Stimulated activated CD8-positive, alpha-beta memory T cell treated with anti-CD3 and anti-CD28 coated beads, Interleukin-4, amount 100 ng/mL, for 48 hours (primary cell): ENCODE measurements at places on chromosomes 1 and 21.
A peak's percentile ranks its signal among the peaks of the same experiment; 100 is the strongest.

DNA sequence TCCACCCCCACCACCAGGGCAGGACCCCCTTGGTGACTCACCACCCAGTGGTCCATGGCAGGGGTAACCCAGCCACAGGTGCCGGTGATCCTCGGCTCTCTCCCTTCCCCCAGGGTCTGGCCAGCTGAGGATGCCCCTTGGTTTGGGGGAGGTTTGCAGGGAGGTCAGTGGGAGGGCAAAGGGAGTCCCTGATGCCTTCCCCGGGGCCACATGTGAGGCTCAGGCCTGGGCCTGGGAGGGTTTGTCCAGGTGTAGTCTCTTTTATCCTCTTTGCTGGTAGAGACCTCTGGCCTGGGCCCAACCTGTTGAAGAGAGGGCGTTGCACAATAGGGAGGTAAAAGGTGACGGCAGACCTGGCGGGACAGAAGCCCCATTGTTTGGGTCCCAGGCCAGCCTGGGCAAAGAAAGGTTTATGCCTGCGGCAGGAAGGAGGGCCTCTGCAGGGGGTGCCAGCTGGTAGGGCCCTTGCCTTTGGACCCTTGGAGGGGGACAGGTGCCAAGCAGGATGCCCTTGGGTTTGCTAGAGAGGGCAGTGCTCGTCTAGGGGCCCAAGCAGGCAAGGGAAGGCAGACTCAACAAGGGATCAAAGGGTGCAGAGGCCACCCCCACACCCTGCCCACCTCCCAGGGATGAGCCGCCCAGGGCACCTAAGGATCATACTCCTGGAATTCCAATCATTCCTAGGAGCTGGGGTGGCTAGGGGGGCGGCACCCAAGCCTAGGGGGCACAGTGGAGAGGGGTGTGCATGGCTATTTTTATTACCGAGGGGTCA, 760 bp upstream of the TINAGL1 start:
- peak; percentile 21 for DNase-seq

DNA sequence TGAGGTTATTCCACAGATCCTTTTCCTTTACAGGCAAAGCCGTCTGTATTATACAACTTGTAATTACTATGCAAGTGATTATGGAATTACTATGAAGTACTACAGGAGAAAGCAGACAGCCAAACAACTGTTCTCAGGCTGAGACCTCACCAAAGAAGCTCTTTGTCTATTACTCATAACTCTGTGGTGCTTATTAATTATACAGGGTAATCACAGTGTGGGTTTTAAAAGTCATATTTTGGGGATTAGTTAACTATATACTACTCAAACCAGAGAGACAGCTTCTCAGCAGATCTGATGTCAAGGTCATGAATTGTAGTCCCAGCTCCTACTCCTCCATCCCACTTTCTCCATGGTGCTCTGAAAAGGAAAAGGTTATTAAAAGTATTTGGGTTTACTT, 49.6 kb downstream of the CTTNBP2NL start:
- no peak for DNase-seq

DNA sequence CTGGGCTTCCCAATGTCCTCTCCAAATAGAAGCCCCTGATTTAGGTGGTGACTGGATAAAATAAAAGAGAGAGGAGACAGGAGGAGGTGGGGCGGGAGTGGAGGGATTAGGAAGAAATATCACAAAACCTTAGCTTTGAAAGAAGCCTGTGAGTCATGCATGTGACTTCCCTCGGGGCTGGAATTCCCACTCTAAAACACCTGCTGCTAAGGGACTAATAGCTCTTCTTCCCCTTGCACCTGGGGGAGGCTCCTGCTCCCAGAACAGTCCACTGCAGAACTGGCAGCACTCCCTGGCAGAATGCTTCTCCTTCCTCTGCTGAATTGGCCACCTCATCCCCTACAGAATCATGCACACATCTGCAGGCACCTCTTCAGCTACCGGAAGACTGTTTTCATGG, 207.2 kb downstream of the ATG4C start:
- DNase-seq: no peak

- DNase-seq: no peak
These were observed 184.8 kb upstream of the VAMP3 start for GRCh38 chr1:7586031-7586941.

DNA sequence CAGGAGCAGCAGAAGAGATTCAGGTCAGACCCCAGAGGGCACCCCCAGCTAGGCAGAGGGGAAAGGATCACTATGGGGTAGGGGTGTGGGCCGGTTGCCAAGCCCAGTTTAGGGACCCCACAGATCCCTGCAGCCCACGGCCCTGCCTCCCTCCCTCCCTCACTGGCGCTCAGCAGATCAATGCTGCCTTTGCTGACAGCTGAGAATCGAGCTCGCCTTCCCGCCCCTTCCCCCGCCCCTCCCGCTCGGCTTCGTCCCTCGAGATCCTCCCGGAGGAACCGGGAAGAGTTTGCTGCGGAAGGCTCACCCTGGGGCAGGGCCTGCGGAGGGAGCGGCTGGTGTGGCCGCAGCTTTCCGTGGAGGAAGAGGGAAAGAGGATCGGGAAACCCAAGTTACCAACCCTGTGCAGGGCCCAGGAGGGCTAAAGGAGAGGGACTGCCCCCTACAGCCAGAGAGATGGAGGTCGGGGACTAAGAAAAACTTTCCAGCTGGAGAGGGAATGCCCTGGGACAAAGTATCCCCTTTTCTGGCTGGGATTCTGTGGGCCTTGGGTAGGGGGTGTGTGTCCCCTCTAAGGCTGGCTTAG, 1.1 kb upstream of the KCNQ4 start:
- no peak for DNase-seq

DNA sequence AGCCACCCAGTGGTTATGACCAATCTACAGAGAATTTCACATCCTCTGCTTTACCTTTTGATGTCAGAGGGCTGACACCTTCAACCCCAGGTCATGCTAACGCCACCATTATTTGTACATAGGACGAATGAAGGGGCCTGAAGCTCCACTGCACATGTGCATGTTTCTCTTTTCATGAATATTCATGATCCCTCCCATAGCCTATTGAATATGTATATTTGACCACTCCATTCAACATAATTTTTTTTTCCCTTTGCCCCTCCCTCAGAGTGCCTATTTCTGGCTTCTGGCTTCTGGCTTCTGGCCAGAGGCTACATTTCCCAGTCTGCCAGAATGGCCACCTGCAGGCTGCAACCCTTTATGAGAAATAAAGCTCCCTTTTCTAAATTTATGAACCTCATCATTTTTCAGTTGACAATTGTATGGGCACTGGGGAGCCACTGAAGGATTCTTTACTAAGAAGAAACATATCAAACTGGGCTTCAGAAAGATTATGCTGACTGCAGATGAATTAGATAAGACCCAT, 406.7 kb downstream of the SIPA1L2 start:
- DNase-seq: no peak

DNA sequence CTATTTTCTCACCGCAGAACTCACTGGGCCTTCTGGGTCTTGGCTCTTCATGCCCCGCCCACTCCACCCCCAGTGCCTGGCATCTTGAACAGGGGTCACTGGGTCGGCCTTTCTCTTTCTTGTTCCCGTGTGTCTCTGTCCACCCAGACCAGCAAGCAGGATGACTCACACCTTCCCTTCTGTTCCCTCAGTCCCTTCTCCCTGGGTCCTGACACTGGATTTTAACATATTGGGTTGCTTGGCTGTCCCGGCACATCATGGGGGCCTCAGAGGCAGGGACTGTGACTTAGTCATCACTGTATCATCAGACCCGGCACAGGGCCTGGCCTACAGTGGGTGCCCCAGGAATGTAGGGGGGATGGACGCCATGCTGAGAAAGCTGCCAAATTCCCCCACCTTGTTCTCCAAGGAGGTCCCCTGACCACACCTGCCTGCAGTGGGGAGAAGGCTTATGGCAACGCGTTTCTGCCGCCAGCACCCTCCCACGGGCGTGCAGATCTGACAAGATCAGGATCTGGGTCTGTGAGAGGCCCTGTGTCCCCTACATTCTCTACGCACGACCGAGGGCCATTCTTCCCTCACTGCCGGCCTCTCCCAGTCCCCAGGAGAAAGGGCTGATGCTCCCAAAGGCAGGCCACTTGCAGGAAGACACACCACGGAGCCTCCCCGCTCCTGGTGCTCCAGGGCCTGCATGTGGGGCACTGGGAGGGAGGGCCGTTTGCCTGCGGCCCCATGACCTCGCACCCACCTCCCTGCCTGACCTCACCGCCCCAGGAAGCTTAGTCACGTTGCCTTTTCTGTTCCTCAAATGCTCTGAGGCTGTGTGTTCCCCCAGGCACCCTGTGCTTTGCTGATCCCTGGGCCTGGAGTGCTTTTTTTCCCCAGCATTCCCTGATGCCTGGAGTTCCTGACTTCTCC, 157.2 kb upstream of the TMEM51 start:
- no peak for DNase-seq

DNA sequence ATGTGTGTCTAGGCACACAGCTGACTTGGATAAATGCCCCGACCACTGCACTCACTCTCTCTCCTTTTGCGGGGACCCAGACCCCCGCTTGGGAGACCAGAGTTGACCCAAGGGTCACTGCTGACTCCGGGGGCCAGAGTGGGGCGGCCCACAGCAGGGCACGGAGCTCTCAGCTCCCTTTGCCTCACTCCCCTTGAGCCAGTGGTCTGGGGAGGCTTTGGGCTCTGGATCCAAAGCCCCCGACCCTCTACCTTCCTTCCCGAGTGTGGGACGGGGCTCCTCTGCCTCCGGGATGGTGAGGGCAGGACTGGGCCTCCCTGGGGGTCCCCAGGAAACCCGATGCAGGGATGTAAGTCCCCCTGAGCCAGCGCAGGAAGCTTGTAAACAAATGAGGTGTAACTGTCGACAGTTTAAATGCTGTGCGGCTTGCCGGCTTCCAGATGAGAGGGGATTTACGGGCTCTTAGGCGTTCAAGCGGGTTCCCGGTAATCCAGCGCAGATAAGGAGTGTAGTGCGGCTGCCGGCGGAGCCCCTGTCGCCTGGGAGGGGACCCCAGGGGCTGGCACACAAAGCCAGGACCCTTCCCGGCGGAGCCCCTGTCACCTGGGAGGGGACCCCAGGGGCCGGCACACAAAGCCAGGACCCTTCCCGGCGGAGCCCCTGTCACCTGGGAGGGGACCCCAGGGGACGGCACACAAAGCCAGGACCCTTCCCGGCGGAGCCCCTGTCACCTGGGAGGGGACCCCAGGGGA, 7.4 kb downstream of the ACTRT2 start:
- no peak for DNase-seq

DNA sequence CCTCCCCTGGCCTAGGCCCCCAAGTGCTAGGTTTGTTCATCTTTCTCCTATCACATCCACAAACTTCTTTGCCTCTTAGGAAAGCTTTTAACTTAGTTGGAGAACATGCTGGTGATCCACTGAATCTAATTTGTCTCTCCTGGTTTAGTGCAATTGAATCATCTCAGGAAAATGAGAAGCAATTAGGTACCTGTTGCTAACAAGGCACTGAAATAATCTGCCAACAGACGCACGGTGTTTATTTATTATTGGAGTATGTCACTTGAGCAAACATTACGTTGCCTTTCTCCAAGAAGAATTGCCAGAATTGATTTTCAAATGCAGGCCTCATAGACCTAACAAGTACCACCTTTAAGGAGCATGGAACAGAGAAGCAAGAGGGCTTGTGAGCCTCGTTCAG, 309.4 kb downstream of the NFIA start:
- no peak for DNase-seq

- no peak for DNase-seq
These were observed 42.2 kb upstream of the TNFSF4 start for GRCh38 chr1:173249349-173249748.

GRCh38 chr1:168227620-168228019, 1.8 kb downstream of the SFT2D2 start:
- DNase-seq: no peak

GRCh38 chr1:151714820-151715725, 1.5 kb downstream of the CELF3 start:
- DNase-seq: no peak

DNA sequence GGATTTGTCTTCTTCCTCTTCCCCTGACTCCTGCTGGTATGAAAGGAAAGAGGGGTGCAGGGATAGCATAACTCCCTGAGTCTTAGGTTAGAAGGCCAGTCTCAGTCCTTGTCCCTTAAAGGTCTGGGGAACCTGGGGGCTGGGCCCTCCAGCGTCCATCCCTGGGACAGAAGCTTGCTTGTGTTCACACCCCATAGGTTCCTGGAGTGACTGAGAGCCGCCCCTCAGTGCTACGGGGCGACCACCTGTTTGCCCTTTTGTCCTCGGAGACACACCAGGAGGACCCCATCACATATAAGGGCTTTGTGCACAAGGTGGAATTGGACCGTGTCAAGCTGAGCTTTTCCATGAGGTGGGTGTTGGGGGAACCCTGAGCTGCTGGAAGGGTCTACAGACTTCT, 13.1 kb downstream of the RHOC start:
- DNase-seq: peak; percentile 12

- DNase-seq: no peak
These were observed 246.7 kb upstream of the NFIA start for GRCh38 chr1:60835649-60836048.

DNA sequence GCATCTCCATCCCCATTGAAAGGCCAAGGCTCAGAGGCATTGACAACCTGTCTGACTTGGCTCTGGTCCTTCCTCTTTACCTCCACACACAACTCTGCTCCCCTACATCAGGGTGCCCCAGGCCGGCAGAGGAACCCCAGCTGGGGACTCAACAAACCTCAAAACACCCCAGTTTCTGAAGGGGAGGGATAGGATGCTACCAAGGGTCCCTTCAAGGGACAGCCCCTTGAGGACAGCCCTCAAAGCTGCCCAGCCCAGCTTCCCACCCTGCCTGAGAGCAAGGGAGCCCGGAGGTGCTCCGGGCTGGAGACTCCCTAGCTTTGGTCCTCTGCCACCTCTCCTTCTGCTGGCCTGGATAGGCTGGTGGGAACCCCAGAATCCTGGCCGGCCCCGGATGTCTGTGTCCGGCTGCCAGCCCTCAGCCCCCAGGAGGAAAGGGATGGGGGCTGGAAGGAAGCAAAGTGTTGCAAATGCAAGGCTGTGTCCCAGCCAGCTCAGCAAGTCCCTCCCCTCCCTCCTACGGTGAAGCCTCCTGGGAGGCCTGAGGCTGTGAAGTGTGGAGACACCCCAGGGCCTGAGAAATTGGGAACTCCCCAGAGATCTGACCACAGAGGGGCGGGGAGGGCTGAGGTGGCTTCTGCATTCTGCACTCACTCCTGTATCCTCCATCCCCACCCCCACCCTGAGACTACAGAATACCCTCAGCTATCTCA, 1.1 kb upstream of the MARCKSL1 start:
- DNase-seq: peak; percentile 76

DNA sequence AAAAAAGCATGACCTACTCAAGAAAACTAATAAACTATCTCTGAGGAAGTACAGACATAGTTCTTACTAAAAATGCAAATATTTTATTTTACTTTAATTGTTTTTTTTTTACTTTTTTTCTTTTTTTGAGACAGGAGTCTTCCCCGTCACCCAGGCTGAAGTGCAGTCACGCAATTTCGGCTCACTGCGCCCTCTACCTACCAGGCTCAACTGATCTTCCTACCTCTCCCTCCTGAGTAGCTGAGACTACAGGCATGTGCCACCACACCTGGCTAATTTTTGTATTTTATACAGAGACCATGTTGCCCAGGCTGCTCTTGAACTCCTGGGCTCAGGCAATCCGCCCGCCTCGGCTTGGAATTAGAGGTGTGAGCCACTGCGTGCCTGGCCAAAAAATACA, 1263.1 kb downstream of the KCNT2 start:
- DNase-seq: no peak

DNA sequence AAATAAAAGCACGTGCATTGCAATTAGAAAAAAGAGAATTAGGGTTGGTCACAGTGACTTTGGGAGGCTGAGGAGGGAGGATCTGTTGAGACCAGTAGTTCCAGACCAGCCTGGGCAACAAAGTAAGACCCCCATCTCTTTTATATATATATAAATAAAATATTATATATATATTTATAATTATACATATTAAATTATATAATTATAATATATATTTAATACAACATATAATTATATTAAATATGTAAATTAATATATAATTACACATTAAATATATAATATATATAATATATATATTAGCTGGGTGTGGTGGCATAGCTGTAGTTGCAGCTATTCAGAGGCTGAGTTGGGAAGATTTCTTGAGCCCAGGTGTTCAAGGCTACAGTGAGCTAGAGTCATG, 23.2 kb downstream of the TMEM200B start:
- no peak for DNase-seq
